ENCODE measurements at places on chromosomes 1 and 21.

GRCh38 chr1:18491168-18491567 lies 10.4 kb downstream of the KLHDC7A start:
- no peak for DNase-seq

DNA sequence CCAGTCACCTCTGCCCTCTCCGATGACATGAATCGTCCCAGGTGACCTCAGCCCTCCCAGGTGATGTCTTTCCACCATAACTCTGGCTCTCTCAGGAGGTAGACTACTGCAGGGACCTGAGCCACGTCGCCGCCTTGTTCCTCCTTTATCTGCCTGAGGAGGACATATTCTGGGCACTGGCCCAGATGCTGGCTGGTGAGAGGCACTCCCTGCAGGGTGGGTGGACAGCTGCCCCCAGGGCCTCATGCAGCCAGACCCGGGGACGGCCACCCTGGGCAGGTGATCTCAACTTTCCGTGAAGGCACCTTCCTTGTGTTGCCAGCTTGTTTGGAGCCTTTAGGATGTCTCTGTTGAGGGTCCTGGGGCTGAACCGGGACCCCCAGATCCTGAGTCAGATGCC lies 13.9 kb upstream of the ZBTB17 start:
- DNase-seq = no peak

GRCh38 chr21:34219334-34220060 lies 144.3 kb upstream of the KCNE2 start:
- no peak for DNase-seq

- no peak for DNase-seq
These were observed 5.0 kb upstream of the SLC35A3 start for GRCh38 chr1:99964806-99965205.

DNA sequence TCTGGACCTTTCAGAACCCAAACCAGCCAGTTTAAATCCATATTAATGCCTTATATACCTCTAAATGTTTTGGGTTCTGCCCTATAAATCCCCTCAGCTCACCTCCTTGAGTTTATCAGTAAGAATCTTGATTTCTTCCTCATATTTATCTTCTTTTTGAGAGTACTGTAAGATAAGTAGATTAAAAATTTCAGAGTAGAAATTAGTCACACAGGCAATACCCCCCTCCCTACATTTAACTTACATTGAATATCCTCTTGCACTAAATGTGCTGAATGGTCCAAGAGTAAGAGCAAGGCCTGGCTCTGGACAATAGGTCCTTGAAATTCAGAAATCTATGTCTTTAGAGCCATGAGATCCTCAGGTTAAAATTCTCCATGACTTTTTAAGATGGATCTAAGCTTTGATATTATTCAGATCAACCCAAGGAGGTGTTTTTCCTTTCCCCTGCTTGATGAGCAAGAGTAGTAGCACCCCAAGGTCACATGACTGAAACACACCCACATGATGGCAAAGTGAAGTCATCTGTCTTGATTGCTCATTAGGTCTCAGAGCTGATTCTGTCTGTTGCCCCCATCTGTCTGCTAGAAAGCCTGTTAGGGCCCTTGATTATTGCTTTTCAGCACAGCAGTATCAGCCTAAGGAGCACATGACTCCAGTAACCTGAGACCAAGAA lies 15.8 kb upstream of the NUP210L start:
- DNase-seq = no peak

DNA sequence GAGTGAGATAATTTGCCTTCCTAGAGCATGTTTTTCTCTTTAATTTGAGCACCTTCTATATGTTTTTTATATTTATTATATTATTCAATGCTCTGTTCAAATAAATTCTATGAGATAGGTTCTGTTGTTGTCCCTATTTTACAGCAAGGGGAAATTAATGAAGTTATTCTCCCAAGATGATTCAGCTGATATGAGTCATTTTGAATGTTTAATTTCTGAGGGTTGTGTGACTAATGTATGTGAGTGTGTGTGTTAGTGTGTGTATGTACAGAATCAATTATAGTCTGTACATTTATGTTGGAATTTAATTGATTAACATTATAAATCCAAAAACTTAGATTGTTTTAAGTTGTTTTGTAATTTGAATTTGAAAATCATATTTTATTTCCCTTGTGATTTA lies 1536.7 kb upstream of the B3GALT2 start:
- no peak for DNase-seq

- no peak for DNase-seq
These were observed 63.7 kb upstream of the IFNLR1 start for GRCh38 chr1:24250791-24251190.

DNA sequence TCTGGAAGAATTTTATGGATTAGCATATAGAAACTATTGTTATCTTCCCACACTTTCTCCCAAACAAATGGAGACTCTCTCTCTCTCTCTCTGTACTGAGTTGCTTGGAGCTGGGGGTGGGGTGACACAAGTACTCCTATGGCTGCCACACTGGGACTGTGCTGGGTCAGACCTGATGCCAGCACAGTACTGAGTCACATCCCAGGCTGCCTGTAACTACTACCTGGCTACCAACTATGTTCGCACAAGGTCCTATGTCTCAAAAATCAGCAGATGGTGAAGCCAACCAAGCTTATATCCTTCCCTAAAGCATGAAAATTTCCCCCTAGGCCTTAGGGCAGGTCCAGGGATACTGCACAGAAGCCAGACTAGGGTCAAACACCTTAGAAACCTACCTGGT lies 66.6 kb downstream of the FAF1 start:
- no peak for DNase-seq

GRCh38 chr1:87119541-87120140 lies 205.2 kb downstream of the HS2ST1 start:
- DNase-seq = no peak

DNA sequence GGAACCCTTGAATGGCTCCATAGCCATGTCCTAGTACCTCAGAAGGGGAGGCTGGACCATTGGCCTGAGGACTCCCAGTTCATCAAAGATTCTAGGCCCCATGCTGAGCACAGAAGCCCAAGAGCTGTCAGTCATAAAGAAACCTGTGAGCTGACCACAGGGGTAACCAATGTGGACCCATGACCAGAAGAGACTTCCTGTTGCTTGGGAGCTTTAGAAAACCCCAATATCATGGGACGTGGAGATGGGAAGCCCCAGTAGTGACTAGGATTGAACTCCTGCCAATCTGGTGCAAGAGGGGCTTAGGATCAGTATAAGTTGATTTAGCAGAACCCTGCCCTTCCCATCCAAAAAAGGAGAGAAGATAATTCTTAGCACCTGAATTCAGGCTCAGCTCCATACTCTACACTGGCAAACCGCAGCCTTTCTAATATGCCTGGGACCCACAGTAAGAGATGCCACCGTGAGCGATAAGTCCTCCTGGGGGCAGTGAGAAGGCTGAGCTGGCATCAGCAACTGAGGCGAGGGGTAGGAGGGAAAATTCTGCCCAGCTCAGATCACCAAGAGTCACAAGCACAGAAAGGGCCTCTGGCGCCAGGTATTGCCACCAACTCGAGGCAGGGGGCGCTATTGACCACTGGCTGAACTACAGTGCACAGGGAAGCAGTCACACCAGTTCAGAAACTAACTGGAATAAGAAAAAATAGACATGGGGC lies 108.9 kb downstream of the CAPN8 start:
- peak; percentile 52 for DNase-seq

DNA sequence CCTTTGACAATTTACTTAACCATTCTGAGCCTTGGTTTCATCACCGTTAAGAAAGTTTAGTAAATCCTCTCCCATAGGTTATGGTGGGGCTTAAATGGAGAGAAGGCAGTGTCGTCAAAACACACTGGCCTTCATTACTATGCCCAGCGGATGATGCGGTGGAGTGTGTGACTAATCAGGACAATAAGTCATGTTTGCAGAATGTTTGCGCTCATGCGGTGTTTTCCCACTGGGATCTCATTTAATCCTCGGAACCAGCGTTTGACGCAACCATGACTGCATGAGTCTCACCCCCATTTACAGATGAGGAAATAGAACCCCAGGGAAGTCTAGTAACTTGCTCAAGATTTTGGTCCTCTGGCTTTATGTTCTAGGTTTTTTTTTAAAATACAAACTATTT lies 17.5 kb downstream of the SLC26A9 start:
- no peak for DNase-seq

DNA sequence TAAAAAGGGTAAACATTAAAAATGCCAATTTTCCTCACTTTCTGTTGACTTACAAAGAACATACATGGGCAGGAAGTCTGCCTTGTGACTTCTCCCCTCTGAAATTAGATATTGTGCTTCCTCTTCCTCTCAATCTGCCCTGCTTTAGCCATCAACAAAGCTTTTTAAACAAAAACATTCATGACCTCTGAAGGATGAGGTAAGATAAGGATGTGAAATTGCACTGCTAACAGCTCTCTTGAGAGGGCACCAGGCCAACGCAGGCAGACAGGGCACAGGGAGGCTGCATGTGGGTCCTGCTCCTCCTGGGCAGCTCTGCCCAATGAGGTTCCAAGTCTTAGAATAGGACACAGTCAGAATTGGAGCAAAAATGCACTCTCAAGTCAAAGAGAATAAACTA lies 62.1 kb downstream of the DEGS1 start:
- DNase-seq = no peak

DNA sequence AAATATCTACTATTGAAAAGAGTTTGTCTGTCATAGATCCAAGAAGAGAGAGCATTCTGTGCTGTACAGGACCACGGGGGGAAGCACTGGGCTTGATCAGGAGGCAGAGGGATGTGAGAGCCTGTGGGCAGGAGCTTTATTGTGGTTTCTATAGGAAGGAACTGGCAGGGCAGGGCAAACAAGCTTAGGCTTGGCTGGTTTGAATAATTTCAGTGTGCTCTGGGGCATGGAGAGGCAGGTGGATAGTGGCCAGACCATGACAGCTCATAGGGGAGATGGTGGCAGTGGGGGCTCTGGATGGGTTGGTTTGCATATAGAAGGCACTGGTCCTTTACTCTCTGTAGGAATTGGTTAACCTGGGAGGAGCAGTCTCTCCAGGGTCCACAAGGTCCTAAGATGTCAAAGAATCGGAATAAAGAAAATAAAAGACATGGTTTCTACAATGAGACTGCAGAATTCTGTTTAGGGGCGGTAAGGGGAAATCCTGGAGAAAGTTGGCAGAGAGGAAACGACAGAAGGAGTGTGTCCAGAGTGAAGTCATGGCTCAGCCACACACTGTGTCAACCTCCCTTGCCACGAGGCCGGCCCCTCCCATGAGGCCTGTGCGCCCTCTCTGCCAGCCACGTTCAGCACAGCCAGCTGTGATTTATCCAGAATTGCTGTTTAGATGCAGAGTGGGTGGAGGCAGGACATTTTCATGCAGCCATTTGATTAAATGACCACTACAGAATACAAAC lies 81.7 kb upstream of the PGBD5 start:
- DNase-seq = no peak

- DNase-seq = no peak
These were observed 98.9 kb downstream of the DMRTB1 start for GRCh38 chr1:53557830-53558738.

- no peak for DNase-seq
These were observed 96.6 kb upstream of the B3GALT2 start for GRCh38 chr1:193283016-193283415.

GRCh38 chr1:21647431-21648351 lies 21.5 kb downstream of the RAP1GAP start:
- no peak for DNase-seq

Measured in NK-92 treated with Interleukin-12 subunit alpha and Interleukin-12 subunit beta, amount 100 ng/mL, for 24 hours (cell line).